Hematopoietic multipotent progenitor cell (in vitro differentiated cells): ENCODE measurements at places on chromosomes 12 and 14.

DNA sequence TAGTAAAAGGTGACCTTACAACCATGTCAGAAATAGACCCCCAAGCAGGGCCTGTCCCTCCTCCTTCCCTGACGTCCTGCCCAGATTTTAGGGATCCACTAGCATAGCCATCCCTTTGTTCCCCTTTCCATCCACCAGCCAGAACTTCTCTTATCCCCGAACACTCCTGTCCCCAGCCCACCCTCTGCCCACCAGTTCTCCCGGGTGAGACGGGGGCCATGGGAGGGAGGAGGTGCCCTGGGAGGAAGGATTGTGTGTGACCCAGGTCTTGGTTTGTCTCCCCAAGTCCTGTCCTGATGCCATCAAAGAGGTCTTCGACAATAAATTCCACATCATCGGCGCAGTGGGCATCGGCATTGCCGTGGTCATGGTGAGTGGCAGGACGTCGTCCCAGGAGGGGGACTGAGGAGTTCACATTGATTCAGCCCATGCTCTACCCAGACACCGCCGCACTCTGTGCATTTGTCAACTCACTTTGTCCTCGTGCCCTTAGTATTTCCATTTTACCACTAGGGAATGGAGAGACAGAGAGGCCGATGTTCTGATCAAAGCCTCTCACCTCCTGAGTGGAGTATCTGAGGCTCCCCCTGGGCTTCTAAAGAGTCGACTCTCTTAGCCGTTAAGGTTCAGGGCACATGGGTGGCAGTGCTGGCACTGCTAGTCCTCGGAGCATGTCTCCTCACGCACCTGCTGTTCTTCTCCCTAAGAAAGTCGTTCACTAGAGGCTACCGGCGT lies 35.9 kb downstream of the CD9 start:
- DNase-seq: no peak

DNA sequence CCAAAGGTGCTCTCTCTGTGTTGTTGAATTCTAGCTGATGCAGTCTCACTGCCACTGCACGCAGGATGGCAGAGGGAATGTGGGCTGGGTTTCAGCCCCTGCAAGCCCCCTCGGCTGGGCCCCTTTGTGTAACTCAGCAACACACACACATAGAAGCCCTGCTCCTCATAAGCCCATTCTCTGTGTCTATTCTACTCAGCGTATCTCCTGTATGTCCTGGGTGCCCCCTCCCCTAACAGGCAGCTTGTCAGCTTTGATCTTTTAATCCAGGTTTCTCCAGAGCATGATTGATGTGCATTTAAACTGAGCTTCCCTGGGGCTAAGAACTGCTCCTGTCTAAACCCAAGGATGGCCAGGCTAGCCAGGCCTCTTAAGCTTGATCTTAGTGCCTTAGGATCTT lies 43.0 kb downstream of the SRRM4 start:
- no peak for DNase-seq

GRCh38 chr12:46224386-46224785 lies 44.5 kb downstream of the SLC38A1 start:
- DNase-seq: no peak

DNA sequence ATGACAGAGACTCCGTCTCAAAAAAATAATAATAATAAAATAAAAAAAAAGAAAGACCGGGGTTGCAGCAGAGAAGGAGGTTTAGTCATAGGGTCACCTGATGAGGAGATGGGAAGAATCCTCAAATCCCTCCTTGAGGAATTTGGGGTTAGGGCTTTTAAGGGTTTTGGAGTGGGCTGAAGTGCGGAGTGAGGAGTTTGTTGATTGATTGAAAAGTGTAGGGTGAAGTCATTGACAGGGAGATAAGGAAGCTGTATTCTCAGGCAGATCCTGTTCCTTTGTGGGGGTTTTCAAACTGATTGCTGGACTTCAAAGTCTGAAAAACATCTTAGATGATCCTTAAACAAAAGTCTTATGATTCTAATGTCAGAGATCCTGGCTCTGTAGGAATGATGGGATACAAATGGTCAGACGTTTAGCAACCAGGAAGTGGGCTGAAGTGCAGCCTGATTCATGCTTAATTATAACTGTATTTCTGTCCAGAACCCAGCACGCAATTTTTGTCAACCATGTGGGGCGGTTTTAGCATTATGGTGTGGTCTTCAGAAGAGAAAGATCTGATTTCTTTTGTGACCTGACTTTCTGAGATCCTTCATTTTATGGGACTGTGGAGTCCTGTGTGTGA lies 16.0 kb downstream of the FNTB start:
- DNase-seq: no peak

DNA sequence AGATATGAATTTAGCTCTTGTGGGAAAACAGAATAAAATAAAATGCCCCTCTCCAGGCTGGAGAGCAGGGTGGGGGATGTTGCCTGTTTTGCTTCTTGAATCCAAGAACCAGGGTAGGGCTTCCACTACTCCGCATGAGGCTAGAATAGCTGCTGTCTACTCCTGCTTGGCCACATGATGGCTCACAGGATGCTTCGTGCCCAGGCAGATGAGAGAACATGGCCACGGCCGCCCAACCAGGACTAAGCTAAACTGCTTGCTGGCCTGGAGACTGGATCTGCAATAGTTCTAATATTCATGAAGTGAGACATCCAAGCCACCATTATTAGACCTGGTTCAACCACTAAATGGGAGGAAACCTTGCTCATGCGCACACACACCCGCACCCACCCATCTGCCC lies 122.2 kb upstream of the METAP2 start:
- DNase-seq: no peak

- no peak for DNase-seq
Observed at GRCh38 chr12:132172619-132173018, 28.4 kb downstream of the NOC4L start.

GRCh38 chr12:16392846-16393535 lies 45.5 kb downstream of the MGST1 start:
- DNase-seq: no peak

GRCh38 chr14:37709419-37710195 lies 114.2 kb downstream of the TTC6 start:
- no peak for DNase-seq

DNA sequence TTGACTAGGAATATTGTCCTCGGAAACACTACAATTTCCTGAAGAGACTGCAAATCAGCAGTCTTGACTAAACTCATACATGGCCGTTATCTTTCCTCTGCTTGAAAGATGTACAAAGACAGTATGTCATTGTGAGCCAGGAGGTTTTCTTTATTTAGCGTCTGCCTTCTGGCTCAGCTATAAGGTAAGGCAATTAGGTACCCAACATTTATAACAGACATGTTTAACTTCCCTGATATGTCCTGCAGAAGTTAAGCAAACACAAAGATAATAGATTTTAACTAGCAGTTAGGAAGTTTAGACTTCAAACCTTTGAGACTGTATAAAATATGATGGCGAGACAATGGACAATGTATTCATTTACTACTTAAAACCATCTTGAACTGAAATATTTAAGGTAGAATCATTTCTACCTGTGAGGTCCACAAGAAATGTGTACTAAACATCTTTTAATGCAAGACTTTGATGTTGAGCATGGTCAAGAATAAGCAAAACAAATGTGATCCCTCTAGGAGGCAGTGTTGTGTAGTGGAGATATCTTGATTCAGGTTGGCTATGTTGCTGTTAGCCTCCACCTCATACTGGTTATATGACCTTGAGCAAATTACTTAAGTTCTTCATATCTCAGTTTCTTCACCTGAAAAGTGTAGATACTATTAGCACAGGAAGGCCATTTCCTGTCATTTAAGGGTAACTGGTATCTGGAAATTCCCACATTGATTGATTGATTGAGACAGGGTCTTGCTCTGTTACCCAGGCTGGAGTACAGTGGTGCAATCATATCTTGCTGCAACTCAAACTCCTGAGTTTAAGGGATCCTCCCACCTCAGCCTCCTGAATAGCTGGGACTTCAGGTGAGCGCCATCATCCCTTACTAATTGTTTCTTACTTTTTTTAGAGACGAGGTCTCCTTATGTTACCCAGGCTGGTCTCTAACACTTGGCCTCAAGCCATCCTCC lies 96.3 kb upstream of the EEA1 start:
- DNase-seq: no peak

DNA sequence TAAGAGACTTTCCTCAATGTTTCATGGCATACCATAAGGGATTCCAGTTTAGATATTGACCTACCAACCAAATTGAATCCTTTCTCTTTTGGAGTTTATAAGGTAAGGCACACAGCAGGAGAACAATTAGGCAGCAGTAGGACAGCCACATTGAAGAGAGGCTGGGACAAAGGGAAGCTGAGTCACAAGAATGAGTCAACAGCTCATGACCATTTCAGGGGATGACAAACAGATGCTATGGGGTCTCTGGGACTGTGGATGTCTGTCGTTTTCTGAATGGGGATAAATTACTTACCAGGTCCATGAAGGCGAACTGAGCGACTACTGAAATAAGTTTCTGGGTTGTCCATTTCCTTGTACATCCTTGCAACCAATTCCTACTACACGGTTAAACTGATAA lies 48.6 kb upstream of the E2F7 start:
- no peak for DNase-seq

GRCh38 chr12:58629376-58629775 lies 290.9 kb downstream of the LRIG3 start:
- DNase-seq: no peak

DNA sequence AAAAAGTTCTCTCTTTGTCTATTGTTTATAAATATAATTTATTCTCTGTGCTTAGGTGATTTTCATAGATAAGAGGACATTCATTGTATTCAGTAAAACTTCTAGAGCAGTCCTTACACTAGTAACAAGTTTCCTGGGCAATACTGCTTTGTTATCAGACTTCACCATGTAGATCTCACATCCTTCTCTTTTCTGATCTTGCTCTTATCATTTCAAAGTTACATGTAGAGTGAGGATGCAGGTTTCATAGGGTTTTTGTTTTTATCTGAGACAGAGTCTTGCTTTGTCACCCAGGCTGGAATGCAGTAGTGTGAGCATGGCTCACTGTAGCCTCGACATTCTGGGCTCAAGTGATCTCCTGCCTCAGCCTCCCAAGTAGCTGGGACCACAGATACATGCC lies 789.5 kb downstream of the DIO2 start:
- peak; percentile 85 for DNase-seq

DNA sequence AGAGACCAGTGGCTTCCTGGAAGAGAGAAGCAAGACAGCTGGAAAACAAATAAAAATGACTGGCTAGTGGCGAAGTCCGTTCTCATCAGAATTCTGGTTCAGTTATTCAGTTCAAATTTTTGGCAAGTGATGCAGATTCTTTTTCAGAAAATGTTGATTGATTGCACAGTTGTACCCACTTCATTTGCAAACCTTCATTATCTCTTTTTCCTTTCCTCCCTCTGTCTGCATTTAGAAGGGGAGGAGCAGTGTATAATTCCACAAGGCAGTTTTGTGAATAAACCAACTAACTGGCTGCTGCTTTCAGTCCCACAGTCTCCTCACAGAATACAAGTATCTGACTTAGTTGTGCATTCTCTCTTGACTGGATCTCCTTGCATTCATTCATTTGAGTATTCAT lies 417.5 kb downstream of the NPAS3 start:
- no peak for DNase-seq

- DNase-seq: no peak
Observed at GRCh38 chr14:96934638-96935330, 137.6 kb downstream of the VRK1 start.

GRCh38 chr12:68622250-68622649 lies 11.6 kb downstream of the RAP1B start:
- no peak for DNase-seq

DNA sequence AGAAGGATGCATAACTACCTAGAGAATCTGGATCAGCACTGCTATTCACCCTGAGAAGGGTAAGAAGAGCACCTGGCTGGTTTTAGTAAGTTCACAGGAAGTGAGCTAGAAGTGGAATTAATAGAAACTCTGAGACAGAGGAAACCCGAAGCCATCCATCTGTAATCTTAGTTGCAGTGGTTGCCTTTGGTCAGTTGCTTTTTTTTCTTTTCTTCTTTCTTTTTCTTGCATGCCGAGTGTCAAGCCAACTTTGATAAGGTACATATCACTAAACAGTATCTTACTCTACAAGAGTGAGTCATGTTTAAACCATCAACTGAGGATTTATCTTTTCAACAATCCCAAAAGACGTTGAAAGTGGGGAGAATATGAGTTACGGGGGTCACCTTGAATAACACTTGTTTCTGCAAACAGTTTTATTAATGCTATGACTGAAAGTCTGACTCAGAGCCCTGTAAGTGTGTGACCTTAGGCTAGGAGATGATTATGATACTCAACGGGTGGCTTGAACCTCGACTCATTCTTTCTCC lies 26.7 kb downstream of the C12orf75 start:
- DNase-seq: no peak

DNA sequence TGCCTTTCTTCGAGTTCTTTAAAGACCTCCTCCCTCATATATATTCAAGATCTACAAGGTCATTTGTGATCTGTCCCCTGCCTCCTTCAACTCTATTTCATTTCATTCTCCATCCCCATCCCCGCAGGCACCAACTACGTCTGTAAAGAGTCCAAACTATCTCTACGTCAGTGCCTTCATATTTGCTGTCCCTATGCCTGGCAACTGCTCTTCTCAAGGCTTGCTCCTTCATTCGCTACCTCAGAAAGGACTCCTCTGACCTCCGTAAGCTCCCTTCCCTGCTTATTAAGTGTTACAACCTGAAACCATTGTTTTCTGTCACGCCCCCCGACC lies 650 bp downstream of the LLPH start:
- no peak for DNase-seq

- no peak for DNase-seq
Observed at GRCh38 chr14:74952697-74953484, 2.5 kb downstream of the PGF start.

DNA sequence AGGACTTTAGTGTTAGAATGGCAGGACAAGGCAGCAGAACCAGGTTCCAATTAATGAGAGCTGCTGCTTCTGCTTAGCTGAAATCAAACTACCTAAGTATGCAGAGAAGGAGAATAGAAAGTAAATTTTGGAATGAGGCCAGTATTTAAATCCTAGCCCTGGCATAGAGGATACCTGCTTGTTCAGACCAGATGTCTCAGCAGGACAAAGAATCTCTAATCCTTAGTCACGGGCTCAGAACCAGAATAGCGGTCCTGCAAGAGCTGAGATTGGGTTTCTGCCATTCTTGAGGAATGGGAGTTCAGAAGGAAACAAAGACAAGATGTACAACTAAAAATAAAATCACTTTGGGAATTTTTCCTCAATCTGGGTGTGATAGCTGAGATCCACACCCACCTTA lies 550.8 kb upstream of the TMEM132C start:
- no peak for DNase-seq

DNA sequence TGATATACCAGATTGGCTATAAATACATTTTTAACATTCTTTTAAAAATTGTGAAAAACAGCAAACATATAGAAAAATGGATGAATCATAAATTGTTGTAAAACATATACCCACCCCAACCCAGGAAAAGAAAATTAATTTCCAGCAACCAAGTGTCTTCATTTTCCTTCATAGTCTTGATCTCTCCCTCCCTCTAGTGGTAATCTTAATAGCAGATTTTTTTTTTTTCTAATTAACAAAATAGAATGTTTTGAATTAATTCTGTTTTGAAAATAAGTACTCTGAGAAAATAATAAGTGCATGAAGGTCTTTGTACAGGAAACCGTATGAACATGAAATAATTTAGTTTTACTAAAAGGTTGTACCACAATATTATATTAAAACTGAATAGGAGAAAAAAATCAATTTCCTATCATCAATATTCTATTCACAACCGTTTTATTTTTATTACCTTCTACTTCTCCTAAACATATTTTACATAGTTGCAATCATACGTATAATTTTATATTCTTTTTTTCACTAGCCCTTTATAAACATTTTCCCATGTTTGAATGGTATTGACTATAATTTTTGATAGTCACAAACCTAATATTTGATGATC lies 7.0 kb downstream of the ETNK1 start:
- no peak for DNase-seq
